GM20000 (cell line): ENCODE measurements at places on chromosomes 13 and 19.

- no peak for DNase-seq
Observed at GRCh38 chr19:14540741-14541525, 11.5 kb downstream of the TECR start.

DNA sequence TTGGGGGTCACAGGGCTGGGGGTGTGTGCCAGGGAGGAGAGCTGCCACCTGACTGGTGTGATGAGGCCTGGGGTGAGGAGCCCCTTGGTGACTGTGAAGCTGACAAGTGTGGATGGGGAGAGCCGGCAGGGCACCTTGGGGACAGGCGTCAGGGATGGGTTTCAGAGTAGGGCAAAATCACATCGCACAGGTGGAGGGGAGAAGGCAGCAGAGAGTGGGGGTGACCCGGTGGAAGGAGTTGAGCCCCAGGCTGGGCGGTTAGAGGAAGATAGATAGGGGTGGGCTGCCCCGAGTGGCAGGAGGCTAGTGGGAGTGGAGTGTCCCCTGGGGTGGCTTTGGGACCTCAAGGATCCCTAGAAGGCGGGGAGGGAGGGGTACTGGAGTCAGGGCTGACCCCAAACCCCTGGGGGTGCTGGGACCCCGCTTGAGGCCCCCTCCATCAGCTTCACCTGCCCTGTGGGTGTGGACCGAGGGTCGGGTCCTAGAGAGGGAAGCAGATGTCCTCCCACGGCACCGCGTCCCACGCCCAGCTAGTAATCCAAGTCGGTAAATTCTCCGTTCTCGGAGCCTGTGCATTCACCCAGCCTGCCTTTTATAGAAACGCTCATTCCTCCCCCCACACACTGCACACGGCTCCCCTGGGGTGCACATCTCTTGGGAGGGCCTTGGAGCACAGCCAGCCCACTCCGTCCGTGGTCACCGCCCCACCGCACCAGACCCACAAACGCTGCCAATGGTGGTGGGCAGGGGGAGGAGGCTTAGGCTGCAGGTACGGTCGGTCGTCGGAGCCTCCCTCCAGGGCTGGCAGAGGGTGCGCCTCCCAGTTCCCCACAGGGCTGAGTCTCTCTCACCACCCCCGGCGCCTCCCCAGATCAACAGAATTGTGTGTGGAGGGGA, 2.4 kb downstream of the CTXN1 start:
- DNase-seq = no peak

DNA sequence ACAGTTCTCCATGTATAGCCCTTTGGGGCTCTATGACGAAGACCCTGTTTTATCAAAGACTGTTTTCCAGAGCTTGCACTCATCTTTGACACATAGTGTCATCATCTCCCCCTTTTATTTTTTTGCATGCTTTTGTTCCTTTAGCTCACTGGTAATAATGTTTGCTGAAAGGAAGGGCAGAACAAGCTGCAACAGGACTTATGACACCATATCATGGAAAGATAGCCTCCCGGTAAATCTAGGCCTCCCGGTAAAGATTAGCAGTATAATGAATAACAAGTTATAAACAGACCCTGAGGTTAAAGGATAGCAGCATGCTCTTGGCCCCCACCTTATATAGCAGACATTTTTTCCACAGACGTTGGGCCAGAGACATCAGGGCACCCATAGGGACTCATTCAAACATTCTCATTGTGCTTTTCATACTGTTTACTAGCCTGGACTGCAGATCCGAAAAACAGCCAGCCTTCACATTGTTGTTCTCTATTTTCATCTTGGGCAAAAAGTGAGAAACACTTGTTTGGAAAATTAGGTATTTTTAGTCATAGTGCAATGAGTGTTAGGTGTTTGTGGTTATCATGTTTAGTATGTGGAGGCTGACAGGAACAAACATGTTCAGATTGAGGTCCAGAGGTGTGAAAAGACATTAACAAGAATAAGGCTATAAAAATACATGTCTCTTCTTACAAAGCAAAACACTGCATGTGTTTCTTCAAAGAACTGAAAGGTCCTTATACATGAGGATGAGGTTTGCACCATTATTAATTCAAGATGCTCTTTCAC, 136.9 kb upstream of the SPRY2 start:
- no peak for DNase-seq

DNA sequence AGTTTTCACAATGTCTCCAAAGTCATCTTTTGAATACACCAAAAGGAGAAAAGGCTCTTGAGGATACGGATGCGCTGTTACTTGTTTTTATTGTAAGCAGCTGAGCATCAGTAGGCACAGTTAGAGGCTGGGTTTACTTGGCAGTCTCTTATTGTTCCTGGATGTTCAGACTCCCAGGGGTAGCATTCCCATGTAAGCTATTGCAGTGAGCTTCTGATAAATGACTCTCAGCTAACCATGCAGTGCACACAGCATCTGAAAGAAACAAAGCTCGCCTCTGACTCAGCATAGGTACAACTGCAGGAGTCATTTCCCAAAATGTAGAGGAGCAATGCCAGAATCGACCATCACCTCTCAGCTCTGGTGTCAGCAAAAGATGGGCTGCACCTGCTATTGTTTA, 84.8 kb downstream of the DCT start:
- DNase-seq = no peak

DNA sequence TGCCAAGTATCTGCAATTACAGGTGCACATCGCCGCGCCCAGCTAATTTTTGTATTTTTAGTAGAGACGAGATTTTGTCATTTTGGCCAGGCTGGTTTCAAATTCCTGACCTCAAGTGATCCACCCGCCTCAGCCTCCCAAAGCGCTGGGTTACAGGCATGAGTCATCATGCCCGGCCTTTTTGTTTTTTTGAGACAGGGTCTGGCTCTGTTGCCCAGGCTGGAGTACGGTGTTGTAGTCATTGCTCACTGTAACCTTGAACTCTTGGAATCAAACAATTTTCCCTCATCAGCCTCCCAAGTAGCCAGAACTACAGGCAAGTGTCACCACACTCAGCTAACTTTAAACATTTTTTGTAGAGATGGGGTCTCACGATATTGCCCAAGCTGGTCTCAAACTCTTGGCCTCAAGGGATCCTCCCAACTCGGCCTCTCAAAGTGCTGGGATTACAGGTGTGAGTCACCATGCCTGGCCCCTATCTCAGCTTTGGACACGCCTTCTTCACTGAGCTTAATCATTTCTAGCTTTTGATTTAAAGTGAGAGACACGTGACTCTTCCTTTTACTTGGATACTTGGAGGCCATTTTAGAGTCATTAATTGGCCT, 4.0 kb upstream of the IRGC start:
- no peak for DNase-seq

GRCh38 chr13:109408591-109409382, 377.6 kb downstream of the IRS2 start:
- DNase-seq = no peak

GRCh38 chr19:18414504-18415177, 4.6 kb upstream of the SSBP4 start:
- DNase-seq = no peak

GRCh38 chr19:58183817-58184215, 955 bp downstream of the ZNF274 start:
- DNase-seq = no peak

- no peak for DNase-seq
Observed at GRCh38 chr19:42185277-42185676, 32.2 kb downstream of the DEDD2 start.

DNA sequence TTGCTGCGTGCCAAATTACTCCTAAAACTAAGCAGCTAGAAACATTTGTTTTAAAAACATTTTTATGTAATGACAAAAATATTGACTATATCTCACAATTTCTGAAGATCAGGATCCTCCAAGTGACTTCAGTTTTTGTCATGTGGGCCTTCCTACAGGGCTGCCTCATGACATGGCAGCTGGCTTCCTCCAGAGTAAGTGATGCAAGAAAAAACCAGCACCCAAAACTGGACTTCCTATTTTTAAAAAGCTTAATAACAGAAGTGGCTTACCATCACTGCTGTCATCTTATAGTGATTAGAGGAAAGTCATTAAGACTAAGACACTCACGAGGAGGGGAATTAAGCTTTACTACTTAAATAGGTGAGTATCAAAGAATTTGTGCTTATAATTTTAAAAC, 681.7 kb downstream of the PCDH17 start:
- no peak for DNase-seq

- no peak for DNase-seq
Observed at GRCh38 chr13:30712536-30713532, 22.5 kb upstream of the ALOX5AP start.

DNA sequence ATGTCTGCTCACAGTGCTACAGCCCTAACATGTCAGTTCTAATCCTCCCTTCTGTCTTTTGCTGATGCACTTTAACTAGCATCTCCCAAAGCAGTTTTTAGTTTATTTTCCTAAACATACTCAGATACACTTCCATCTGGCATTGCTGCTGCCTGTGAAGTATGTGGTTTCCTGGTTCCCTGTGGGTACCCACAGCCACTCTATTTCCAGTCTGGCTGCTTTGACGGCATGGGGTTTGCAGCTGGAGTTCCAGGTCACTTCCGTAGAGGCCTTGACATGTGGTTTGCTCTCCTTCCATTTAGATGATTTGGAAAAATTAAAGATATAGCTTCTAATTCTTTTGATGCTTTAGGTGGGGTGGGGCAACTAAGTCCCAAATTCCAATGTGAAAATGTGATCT, 375.5 kb downstream of the PCDH20 start:
- no peak for DNase-seq

GRCh38 chr13:48731001-48731658, 77.4 kb downstream of the CYSLTR2 start:
- DNase-seq = no peak

DNA sequence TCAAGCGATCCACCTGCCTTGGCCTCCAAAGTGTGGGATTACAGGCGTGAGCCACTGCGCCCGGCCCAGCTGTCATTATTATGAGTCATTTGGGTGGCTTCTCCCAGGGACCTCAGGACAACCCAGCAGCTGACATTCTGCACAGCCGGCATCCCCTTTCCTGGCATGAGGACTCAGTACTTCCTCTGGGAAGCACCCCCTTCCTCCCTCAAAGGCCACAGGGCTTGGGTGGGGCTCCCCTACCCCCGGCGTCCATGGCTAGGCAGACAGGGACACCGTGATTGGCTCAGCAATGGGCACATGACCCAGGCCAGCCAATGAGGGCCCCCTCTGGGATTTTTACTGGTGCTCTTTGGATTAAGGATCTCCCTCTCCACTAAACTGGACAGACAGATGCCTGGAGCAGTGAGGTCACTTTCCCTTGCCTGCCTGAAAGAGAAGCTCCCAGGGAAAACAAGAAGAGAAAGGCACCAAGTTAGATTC, 6.0 kb downstream of the KANK2 start:
- no peak for DNase-seq

DNA sequence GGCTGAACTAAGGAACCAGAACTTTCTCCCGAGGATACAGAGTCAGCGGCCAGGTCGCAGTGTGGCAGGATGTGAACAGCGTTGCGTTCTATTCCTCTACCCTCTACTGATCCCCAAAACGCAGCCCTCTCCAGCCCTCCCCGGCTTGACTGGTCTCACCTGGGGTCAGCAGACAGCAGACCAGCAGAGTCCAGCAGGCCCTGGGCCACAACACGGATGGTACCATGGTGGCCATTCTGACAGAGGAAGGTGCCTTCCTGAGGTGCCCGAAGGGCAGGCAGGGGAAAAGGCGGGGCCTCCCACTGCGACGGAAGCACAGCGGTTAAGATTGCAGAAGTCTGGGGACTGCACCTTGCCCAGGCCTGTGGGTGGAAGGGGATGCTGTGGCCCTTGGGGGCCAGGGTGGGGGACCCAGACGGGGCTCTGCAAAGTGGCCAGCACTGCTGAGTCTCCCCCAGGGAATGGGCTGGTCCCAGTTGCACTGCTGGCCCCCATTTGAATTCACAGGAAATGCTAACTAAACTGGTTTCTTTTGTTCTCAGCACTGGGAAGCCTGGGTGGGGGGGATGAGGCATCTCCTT, at the start of gene ICAM3:
TSS of gene ICAM3 (minus strand) at position 245 of the 581 bp plus-strand sequence. CDS start at position 235, 10 bp downstream.
- DNase-seq = peak; percentile 72

GRCh38 chr19:1650650-1651567, 1.5 kb downstream of the TCF3 start:
- DNase-seq = peak; percentile 79

DNA sequence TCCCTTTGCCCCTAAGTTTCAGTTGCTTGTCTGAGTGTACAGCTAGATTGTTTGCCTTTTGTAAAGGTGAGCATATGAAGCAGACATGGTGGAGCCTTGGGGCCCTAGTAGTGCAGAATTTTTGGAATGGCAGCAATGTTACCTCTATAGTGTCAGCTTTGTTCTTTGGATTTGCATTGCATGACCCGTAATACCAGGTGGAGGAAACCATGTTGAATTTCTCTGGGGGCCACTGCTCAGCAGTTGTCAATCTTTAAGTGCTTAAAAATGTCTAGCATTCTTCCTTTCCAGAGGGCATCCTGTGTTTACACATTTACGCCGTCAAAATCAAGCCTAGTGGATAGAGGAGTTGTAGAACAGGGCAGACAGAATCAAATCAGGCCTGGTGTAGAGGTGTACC, 303.3 kb downstream of the ATP8A2 start:
- DNase-seq = no peak

DNA sequence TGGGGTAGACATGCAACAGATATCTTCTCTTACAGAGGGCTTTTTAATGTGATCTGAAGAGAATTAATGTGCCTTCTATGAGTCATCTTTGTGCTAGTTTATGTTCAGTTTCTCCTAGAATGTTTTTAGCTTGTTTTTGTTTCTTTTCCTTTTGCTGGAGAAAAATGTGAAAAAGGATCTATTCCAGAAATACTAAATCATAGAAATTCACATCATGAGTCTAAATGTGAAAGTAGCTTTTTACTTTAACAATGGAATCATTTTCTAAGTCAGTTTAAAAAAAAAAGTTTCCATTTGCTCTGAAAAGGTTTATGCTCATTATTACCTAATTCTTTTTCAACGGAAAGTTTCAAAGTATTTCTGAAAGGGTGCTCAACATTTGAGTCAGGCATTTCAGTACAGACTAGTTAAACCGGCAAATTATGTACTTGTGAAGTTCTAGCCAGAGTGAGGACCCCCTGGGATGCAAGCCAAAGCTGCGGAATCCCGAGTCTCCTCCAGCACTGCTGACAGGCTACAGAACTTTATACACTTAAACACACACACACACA, 72.9 kb downstream of the SPATA13 start:
- no peak for DNase-seq
